ENCODE measurements at places on chromosomes 5 and 9.

- no peak for DNase-seq
Measured at GRCh38 chr9:35548571-35548970, 56.5 kb upstream of the TESK1 start.

DNA sequence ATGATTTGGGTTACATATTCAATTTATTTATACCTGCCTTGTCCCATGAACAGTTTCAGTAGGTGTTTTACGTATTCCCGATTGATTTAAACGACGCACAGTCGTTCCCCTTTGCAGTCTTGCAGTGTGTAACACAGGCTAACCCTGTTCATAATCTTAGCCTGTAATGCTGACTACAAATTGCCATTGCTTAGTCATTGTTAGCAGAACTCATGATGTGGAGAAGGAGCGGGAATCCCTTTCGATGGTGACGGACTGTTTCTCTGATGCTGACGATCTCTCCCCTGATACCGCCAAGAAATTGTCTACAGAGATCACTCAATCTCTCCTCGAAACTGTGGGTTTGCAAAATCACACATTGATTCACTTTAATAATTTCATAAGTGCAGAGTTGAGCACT, 93.2 kb downstream of the MRPL36 start:
- DNase-seq: no peak

GRCh38 chr9:72586388-72587130, 65.2 kb downstream of the TMC1 start:
- no peak for DNase-seq

GRCh38 chr9:105485131-105485530, 37.3 kb downstream of the FSD1L start:
- no peak for DNase-seq

DNA sequence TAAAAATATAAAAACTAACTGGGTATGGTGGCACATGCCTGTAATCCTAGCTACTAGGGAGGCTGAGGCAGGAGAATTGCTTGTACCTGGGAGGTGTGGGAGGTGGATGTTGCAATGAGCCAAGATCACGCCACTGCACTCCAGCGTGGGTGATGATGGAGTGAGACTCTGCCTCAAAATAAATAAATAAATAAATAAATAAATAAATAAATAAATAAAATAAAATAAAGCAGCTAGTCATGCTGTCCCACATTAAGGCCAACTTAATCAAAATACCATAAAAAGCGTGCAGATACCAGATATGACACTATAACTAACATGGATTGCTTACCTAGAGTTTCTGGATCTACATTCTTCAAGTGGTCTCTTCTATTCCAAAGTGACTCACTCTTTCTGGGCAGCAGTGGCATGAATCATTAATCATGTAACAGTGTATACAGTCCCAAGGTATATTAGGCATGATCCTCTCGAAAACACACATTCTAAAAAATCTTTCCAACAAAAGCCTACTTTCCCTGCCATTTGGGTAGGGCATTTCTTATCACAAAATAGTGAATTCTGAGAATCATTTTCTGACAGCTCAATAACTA, 187.1 kb downstream of the ELAVL2 start:
- no peak for DNase-seq

- no peak for DNase-seq
Measured at GRCh38 chr5:74578356-74579044, 62.0 kb downstream of the ENC1 start.

GRCh38 chr5:58469896-58470295, 10.0 kb upstream of the PLK2 start:
- no peak for DNase-seq

GRCh38 chr5:170917113-170917512, 55.3 kb downstream of the RANBP17 start:
- no peak for DNase-seq

GRCh38 chr5:54792611-54793404, 192.6 kb downstream of the ESM1 start:
- DNase-seq: no peak

DNA sequence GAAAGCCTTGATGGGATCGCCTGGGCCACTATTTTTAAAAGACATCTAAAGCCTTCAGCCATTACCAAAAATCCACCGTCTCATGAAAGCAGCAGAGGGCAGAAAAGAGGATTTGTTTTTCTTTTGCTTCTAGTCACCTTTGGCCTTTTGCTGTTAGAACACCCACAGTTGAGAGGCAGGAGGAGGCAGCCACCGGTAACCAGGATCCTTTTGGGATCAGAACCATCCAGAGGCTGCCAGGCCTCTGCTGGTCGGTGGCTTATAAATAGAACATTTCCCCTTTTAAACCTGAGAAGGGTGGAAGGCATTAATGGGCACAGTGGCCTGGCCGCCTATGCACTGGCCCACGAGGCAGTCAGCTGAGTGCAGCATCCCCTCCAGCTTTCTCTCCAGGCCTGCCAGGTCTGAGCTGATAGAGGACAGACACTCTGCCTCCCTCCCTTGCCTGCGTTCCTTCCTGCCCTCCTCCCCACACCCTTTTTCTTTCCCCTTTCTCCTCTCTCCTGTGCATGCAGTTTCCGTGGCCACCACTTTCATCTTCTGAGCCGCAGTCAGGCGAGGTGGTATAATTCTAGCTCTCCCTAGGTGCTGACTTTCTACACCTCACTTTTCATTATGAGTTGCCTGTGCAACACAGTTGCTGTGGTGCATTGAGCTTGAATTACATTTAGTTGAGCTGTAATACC, 253.4 kb downstream of the ARHGAP26 start:
- no peak for DNase-seq

DNA sequence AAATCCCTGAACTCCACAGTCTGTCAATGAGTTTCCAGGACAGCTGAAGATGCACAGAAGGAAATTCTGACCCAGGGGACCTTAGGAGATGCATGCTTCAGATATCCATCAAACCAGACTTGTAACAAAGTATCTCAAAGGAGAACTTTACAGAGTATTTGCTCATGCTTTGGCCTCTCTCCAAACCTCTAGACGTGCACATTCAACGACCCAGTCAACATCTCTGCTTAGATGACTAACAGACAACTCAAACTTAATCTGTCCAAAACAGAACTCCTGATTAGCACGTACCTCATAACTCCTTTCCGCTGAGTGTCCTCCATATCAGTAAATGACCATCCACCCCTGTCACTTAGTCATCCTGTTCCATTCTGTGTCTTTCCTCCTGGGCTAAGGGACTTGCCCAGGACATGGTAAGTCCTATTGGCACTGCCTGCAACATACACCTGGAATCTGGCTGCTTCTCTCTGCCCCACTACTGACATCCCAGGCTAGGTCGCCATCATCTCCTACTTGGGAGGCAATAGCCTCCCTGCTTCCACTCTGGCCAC, 107.4 kb downstream of the LMNB1 start:
- no peak for DNase-seq

DNA sequence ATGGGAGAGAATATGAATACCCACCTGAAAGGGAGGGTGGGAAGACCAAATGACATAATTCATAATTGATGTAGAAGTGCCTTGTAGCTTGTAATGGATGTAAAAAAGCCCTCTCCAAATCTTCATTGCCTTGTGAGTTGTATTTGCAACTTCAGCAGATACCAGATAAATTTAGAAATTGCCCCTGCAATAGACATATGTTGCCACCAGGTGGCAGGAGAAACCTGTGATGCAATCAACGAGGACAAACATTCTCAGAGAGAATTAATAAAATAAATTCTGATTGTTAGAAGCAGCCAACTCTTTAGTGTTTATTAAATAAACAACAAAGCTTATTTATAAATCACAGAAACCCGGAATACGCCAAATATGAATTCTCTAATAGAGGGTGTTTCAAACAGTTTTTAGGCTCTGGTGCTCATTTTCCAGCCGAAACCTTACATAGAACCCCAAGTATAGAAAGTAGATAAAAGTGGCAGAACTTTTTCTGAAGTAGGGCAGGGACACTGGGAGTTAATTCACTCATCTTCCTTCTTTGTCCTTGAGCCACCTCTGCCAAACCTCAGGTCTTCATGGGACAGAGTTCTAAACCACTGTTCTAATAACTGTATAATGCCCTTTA, 147.8 kb downstream of the TMEM38B start:
- DNase-seq: no peak

GRCh38 chr9:96258967-96259366, 43.0 kb downstream of the HSD17B3 start:
- DNase-seq: no peak

DNA sequence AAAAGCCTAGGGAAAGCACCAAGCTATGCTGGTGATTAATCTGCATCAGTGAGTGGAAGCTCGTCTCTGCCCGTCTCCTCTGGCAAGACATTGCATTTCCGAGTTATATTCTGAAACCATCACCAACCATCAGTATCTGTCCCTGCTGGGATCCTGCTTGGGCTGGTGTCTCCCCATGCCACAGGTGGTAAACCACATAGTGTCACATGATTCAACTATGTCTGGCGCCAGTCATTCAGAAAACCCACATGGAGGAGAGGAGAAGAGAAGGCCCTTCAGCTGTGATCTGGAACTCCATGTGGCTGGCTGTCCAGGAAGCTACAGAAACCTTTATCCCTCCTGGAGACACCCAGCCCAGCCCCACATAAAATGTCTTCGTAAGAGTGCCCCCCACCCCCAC, 4.8 kb downstream of the IL9 start:
- DNase-seq: no peak

Data from dorsolateral prefrontal cortex (tissue), 122 donors.